ENCODE measurements at places on chromosomes 1 and 21.

DNA sequence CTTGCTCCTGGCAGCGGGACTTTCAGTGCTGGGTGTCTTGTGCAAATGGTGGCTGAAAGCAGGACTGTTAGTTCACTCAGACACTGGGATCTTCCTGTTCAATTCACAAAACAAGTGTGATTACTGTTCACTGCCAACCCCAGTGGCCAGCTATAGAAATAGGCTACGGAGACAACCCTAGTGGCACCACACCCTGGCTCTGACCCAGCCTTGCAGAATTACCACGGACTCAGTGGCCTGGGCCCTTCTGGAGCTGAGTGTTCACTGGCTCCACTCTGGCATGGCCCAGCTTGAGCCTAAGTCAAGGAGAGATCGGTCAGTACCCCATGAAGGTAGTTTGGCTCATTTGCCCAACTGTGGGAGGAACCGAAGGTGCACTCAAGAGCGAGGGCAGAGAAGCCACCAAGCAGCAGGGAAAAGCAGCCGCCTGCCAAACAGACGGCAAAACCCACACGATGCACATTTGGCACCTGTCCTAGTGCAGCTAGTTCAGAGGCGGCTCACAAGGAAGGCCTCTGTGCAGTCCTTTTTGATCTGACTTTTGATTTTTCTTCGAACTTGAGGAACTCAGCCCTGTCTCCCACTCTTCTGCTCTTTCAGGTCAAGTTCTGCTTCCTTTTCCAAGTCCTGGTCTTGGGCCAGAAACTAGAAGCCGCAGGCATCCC lies 5.9 kb downstream of the KIAA2013 start:
- DNase-seq = no peak

- peak; percentile 74 for DNase-seq
Measured at GRCh38 chr1:212234431-212235395, 50.5 kb upstream of the PPP2R5A start.

DNA sequence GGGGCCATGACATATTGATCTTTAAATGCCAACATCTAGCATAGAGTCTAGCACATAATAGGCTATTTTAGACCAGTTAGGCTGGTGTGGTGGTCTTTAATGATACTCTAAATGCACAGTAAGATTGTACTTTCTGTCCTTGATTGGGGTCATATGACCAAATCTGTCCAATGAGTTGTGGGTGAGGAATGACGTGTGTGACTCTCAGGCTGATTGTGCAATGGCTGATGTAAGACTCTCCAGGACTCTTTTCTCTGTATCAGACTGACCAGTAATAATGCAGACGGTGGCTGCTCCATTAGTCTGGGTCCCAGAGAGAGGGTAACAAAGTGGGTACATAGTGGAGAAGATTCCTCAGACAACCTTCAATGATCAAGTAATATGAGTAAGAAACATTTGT lies 541.6 kb upstream of the CAMK1G start:
- no peak for DNase-seq

DNA sequence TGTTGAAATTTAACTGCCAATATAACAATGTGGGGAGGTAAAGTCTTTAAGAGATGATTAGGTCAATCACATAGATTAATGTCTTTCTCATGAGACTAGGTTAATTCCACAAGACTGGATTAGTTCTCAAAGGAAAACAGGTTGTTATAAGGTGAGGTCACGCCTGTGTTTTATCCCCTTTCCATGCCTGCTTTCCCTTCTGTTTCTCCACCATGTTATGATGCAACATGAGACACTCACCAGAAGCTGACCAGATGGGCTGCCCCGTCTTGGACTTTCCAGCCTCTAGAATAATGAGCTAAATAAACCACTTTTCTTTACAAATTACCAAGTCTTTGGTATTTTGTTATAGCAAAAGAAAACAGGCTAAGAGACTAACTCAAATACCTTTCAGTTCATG lies 70.8 kb downstream of the DDAH1 start:
- no peak for DNase-seq

- DNase-seq = no peak
Measured at GRCh38 chr21:37704751-37705150, 211.5 kb downstream of the KCNJ6 start.

DNA sequence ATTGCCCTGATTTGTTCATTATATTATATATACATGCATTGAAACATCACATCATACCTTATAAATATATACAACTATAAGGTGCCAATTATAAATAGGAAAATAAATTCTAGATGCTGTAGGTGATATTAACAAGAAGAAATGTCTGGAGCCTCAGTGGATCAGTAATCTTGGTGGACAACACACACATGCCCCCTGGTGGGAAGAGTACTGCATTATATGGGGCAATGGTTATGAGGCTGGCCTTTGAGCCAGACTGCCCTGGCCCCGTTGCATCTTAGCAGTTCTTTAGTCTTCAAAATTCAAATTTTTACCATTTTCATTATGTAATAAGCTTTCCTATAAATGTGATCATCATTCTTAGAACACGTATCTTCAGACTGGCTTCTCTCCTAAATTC lies 335.0 kb upstream of the GREM2 start:
- DNase-seq = peak; percentile 24

- DNase-seq = no peak
Measured at GRCh38 chr1:112620377-112620695, 704 bp downstream of the CAPZA1 start.

GRCh38 chr1:159171688-159172501 lies 480 bp downstream of the CADM3 start:
- DNase-seq = no peak

GRCh38 chr1:48186306-48186839 lies 36.1 kb upstream of the SLC5A9 start:
- no peak for DNase-seq

GRCh38 chr1:163273766-163274441 lies 47.9 kb upstream of the NUF2 start:
- no peak for DNase-seq

- no peak for DNase-seq
Measured at GRCh38 chr1:209670441-209671082, 4.7 kb upstream of the G0S2 start.

GRCh38 chr1:48107516-48107915 lies 110.3 kb upstream of the TRABD2B start:
- no peak for DNase-seq

DNA sequence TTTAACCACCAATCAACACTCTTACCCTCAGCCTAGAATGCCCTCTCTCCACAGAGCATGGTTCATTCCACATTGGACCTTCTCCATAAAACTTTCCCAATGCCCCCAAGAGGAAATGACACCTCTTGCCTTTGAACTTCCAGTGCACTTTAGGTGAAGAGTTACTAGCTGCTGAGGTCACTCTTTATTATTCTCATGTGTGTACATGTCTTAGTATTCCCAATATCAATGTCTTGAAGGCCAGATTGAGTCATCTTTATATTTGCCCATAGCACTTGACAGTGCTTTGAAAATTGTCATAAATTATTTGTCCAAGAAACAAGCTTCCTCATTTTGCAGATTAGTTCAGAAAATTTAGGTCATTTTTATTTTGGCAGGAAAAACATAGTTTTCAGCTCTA lies 8.1 kb upstream of the DNASE2B start:
- DNase-seq = no peak

- DNase-seq = no peak
Measured at GRCh38 chr1:153431427-153431826, 15.1 kb downstream of the S100A7A start.

DNA sequence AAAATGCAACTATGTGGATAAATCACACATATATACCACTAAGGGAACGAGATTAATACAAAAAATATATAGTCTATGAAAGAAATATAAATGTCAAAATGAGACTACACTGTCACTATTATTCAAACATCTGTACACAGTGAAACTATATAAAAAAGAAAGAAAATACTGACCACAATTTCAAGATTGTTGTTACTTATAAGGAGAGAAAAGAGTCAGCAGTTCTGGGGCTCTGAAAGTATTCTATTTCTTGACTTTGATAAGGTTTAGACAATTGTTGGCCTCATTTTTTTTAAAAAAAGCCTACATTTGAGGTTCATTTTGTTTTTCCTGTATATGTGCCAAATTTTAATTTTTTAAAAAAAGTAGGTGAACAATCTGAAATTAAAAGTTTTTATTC lies 319.3 kb upstream of the CHRM3 start:
- DNase-seq = no peak

- no peak for DNase-seq
Measured at GRCh38 chr1:215345766-215346165, 221.3 kb upstream of the KCTD3 start.

DNA sequence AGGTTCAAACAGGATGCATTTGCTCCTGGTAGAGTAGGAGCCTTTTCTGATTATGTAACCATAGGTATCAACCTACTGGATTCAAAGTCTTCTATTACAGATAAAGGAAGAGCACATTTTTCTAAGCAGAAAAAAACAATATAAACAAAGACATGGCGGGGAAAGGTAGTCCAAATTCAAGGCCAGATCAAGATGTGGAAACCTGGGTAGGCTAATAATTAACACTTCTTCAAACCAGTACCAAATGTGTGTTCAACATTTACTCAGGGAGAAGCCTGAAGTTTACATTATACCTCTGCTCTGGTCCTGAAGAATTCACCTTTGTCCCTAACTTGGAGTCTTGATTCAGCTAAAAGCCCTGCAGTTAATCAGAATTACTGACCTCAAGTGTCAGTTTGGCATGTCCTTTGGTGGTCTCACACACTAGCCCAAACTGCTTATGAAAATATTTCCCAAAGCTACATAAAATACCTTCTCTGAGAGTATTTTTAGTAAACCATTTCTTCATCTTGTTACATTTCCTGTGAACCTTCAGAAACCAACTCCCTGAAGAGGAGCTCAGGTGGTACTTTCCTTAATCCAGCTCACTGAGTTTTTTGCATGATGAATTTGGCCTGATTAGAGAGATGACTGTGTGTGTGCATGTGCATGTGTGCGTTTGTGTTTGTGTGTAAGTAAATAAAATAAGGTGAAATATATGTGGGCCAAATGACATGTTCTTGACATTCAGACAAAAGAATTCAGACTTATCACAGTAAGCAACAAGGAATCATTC lies 70.2 kb downstream of the TOR3A start:
- DNase-seq = no peak

DNA sequence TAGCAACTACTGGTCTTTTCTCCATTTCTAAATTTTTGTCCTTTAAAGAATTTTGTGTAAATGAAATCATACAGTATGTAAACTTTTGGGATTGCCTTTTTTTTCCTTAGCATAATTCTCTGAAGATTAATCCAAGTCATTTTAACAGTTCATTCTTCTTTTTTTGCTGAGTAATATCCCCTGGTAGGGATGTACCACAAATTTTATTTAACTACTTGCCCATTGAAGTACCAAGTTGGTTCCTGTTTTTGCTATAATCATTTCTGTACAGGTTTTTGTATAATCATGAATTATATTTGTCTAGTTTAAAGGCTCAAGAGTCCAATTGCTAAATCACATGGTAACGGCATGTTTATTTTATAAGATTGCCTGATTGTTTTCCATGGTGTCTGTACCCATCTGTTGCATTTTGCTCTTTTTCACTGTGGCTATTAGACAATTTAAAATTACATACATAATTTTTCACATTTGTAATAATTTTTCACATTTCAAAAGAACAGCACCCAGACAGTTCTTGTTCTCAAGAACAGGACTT lies 891.1 kb downstream of the USP25 start:
- DNase-seq = no peak

DNA sequence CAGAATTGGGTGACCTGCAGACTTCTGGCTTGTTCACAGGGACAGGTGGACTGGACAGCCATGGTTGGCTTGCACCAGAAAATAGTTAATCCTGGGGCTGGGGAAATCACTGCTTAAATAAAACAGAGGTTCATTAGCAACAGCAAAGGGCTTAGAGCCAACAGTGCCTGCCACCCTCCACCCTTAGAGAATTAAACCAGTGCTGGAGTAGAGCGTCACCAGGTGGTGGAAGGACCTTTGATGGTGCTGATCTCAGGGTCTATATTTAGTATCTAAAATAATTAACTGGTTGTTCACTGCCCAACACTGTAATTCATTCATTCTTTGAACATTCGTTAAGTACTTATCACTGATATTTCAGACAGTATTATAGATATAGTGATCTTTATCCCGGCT lies 34.7 kb upstream of the PDE9A start:
- no peak for DNase-seq

DNA sequence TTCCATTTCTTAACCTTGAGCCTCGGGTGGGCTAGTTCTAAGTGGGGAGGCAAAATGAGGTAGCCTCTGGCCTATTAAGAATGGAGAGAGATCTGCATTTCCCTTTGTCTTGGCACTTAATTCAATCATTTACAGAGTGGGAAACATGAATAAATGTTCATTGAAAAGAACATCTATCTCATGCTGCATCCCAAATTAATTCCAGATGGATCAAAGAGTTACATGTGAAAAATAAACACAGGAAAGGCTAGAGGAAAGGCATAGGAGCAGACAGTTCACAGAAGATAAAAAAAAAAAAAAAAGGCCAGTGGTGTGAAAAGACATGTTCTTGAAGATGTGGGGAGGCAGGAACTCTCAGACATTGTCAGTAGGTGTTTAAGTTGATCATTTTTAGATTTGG lies 35.7 kb upstream of the EPS8L3 start:
- no peak for DNase-seq

GRCh38 chr1:87392248-87393192 lies 63.8 kb downstream of the LMO4 start:
- no peak for DNase-seq

- peak; percentile 55 for DNase-seq
Measured at GRCh38 chr1:182707122-182707521, 22.7 kb upstream of the RGS8 start.

DNA sequence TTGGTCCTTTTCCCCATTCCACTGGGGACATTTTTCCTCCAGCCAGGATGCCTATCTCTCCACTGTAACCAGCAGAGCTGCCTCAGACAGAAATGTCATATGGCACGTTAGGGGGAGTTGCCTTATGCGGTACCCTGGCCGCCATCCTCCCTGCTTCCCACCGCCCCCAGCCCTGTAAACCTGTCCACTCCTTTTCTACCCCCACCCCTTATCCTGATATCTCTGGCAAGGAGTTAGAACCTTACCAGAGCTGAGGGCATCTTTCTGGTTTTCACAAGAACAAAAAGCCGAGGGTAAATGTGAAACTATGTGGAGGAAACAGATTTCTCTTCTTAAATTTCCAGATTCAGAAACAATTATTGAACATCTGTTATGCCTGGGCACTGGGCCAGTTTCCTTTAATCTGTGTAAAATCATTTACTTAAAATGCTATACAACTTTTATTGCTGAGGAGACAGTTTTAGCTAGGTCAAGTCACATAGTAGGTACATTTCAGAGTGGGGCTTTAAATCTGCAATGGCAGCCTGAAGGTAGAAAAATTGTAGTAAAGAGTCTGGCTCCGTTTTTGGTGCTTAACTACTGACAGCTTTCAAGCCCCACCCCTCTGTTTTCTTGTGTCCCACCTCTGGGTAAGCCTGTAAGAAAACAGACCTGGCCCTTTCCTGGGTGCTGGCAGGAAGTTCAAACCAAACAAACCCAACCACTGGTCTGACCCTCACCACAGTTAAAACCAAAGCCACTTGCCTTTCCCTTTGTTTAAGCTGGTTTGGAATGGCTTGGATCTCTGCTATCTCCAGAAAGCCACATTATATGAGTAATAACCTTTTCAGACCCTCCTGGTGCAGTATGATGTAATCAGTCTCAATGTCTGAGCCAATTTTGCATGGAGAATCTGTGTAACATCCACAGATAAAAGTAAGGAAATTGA lies 319.0 kb downstream of the HHAT start:
- DNase-seq = no peak

- no peak for DNase-seq
Measured at GRCh38 chr21:43936247-43936967, 71.4 kb downstream of the AGPAT3 start.
